Esophagus muscularis mucosa (tissue), 4 donors: ENCODE measurements at places on chromosomes 13 and 19. TPM values are rescaled to one million over a fixed set of nuclear protein-coding genes. Genes with fewer than 3 reads are reported as not detected.

DNA sequence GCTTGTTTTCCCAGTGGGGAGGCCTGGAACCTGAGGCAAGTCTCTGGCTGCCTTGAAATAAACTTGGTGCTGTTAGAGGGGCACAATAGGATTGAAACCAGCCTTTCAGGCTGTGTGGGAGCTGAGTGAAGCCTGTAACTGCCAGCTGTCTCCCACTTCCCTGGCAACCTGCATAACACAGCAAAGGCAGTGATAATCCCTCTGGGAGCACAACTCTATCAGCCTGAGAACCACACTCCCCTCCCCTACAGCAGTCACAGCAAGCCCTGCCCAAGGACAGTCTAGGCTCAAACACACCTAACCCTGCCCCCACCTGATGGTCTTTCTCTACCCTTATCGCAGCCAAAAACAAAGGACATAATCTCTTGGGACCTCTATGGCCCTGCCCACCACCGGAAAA, 683.8 kb upstream of the ATXN8OS start:
- H3K4me3 ChIP-seq, result no peak overlapping the region
- no peaks in the 10 kb centered on the region for H3K36me3 ChIP-seq
- DNase-seq, result no peak
- no peaks in the 10 kb centered on the region for H3K27me3 ChIP-seq
- no peak overlapping the region for H3K27ac ChIP-seq

GRCh38 chr13:51249770-51250741, 27.9 kb downstream of the FAM124A start:
- no peak overlapping the region for H3K27ac ChIP-seq
- peaks cover 16% of the 10 kb centered on the region for H3K36me3 ChIP-seq
- DNase-seq, result peak; percentile 3
- peaks cover 72% of the 10 kb centered on the region for H3K4me1 ChIP-seq
- no peak overlapping the region for H3K4me3 ChIP-seq
- H3K27me3 ChIP-seq, result no peaks in the 10 kb centered on the region

The LGALS7 gene
- total RNA-seq, result not detected

The ZNF506 gene
- total RNA-seq, result 20.2 TPM
